Non-pigmented ciliary epithelial cell (primary cell): ENCODE measurements at places on chromosomes 1 and 21.

GRCh38 chr1:34688006-34688741, 66.7 kb upstream of the GJB5 start:
- no peak for DNase-seq

- no peak for DNase-seq
These were observed 11.8 kb upstream of the CGN start for GRCh38 chr1:151499365-151499764.

- DNase-seq: no peak
These were observed 2.0 kb downstream of the PBX1 start for GRCh38 chr1:164561007-164561406.

DNA sequence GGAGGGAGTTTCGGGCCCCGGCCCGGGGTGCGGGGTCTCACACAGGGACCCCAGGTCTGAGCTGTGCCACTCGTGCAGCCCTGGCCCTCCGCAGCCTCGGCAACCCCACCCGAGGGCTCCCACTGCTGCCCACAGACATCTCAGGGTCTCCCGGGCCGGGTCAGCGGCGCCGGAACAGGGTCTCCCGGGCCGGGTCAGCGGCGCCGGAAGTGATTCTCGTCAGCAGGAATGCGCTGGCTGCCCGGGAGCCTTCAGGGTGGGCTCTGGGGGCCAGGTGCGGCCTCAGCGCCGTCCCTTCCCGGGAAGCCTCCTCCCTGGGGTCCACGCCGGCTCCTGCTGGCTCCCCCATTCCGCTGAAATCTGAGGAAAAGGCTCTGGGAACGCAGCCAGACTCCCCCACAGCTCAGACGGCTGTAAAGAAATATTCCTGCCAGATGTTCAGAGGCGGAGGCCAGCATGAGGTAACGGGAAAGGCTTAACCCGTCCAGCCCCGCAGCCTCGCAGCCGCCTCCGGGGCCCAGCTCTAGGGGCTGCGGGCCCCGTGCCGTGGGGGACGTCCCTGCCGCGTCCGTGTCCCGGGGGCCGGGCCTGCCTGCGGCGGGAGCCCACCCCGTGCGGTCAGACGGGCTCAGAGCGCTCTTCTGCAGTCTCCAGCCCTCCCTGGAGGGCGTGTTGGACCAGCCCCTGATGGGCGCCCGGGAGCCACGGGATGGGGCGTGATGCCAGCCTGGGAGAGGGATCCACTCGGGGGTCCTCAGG, 8.7 kb upstream of the COL6A1 start:
- peak; percentile 40 for DNase-seq

DNA sequence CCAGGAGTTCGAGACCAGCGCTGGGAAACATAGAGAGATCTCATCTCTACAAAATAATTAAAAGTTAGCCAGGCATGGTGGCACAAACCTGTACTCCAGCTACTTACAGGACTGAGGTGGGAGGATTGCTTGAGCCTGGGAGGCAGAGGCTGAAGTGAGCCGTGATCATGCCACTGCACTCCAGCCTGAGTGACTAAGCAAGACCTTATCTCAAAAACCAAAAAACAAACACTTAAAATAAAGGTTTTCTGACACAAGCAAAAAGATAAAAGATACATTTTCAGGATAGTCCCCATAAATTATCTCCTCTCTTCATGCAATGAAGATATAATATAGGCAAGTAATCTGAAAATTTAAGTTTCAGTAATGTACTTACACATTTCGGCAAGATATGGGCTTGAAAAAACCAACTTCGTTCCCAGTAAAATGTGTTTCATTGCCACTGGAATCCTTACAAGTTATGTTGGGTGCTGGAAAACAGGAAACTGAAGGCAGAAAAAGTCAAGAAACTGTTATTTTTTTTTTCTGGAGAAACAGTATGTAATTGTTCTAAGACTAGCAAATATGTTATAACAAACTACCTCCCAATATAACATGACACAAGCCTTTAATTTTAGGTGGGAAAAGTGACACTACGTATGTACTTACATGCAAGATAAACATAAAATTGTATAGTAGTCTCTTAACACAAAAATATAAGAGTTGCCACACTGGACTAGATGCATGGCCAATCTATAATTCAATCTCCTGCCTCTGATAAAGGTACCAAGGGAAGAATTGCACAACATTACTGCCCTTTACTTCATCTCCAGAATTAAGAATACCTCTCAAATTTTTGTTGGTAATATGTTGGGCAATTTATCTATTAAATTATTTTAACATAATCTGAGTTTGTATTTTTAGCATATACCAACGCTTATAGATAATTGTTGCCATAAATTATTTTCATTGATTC, 15.7 kb downstream of the TM2D1 start:
- DNase-seq: peak; percentile 19

DNA sequence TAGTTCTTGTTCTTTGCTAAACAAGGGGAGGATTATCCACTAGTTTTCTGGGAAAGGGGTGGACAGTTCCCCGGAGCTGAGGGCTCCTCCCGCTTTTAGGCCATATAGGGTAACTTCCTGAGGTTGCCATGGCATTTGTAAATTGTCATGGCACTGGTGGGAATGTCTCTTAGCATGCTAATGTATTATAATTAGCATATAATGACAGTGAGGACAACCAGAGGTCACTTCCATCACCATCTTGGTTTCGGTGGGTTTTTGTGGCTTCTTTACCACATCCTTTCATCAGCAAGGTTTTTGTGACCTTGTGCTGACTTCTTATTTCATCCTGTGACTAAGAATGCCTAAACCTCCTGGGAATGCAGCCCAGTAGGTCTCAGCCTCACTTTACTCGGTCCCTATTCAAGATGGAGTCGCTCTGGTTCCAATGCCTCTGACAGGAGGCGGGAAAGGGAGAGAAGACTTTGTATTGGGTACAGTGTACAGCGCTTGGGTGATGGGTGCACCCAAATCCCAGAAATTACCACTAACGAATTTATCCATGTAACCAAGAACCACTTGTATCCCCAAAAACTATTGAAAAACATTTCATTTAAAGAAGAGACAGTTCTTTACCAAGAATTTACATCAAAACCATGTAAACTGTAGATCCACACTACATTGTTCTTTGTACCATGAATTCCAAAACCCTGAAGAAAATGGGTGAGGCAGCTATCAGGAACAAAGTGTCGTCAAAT, 8.7 kb upstream of the SLC2A5 start:
- DNase-seq: peak; percentile 83

- DNase-seq: no peak
These were observed 8.7 kb upstream of the KCNK1 start for GRCh38 chr1:233605205-233605604.

GRCh38 chr1:64098436-64098835, 105.0 kb upstream of the UBE2U start:
- no peak for DNase-seq

- DNase-seq: no peak
These were observed 179.3 kb downstream of the VAV3 start for GRCh38 chr1:107785496-107786202.

DNA sequence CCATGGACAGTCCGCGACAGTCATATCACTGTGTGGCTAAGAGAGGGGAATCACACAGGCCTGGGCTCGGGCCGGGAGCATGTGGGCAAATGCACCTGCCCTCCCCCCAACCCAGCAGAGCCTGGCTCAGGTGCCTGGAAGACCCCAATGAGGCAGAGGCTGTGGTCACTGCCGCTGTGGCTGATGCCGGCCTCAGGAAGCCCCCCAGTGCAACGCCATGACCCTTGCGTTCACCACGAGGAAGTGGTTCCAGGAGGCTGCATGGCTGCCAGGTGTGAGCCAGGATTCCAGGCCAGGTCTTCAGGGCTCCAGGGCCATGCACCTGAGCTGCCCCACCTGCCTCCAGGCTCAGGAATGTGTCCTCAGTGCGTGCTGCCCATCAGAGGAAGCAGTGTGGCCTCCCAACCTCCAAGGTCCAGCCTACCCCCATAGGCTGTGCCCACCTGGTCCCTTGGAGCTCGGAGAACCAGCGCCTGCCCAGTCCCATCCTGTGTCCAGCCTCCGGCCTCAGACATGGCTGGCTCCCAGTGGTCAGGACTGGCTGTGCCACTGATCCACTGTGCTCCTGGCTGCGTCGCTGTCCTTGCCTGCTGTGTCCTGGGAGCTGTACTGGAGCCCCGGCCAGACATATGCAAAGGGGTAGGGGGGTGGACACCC, 8.0 kb downstream of the ARHGEF16 start:
- DNase-seq: no peak

DNA sequence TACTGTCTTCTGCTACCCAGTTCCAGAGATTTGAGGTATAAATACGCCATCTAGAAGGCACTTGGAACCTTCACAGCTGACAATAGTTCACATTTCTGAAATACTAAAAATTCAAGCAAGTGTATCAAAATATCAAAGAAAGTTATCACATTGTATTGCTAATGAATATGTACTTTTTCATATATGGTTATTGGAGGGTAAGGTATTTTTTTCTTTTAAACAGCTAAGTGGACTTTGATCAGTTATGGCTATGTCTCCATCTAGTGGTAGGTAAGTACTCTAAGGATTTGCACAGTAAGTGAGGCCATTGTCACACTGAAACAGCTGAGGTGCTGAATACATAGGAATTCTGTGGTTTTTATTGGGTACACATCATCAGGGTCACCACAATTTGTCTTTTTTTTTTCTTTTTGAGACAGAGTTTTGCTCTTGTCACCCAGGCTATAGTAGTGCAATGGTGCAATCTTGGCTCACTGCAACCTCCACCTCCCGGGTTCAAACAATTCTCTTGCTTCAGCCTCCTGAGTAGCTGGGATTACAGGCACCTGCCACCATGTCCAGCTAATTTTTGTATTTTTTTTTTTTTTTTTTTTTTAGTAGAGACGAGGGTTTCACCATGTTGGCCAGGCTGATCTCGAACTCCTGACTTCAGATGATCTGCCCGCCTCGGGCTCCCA, 49.1 kb upstream of the CR2 start:
- DNase-seq: no peak

- no peak for DNase-seq
These were observed 33.9 kb downstream of the TMEM51 start for GRCh38 chr1:15187175-15188129.

DNA sequence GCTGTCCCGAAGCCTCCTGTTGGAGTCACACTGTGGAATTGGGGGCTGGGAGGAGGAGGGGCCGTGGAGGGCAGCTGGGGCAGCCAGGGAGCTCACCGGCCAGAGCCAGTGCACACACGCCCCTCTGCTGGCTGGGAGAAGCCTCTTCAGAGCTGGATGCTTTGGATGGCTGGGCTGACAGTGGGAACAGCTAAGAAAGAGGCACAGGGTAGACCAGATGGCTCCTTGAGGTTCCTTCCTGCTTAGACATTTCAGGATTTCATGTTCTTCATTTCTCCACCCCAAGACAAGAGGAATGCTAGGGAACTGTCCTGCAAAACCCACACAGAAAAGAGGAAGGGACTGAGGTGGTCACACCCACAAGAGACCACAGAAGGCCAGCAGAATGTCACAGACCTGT, 254.8 kb upstream of the VAMP3 start:
- DNase-seq: no peak
